ENCODE measurements at places on chromosomes 1 and 21.
A peak's percentile ranks its signal among the peaks of the same experiment; 100 is the strongest.

GRCh38 chr1:48196237-48196636 is 26.3 kb upstream of the SLC5A9 start:
- H3K36me3 ChIP-seq = no peaks in the 10 kb centered on the region
- H3K4me3 ChIP-seq = no peak overlapping the region
- H3K27ac ChIP-seq = no peak overlapping the region
- peaks cover 20% of the 10 kb centered on the region for H3K27me3 ChIP-seq
- H3K4me1 ChIP-seq = no peaks in the 10 kb centered on the region

GRCh38 chr1:32774950-32775634 is 42.1 kb downstream of the YARS1 start:
- DNase-seq = peak; percentile 51
- no peak overlapping the region for H3K27ac ChIP-seq
- H3K36me3 ChIP-seq = peaks cover 9% of the 10 kb centered on the region
- H3K27me3 ChIP-seq = no peaks in the 10 kb centered on the region
- peaks cover 6% of the 10 kb centered on the region for H3K4me1 ChIP-seq

- H3K36me3 ChIP-seq = no peaks in the 10 kb centered on the region
- H3K4me3 ChIP-seq = no peak overlapping the region
- H3K4me1 ChIP-seq = peaks cover 62% of the 10 kb centered on the region
- no peak overlapping the region for H3K27ac ChIP-seq
- H3K27me3 ChIP-seq = no peaks in the 10 kb centered on the region
Measured at GRCh38 chr1:225448146-225448805, 20.4 kb upstream of the LBR start.

GRCh38 chr1:192418552-192419285 is 101.9 kb downstream of the RGS21 start:
- no peaks in the 10 kb centered on the region for H3K4me1 ChIP-seq
- no peak overlapping the region for H3K27ac ChIP-seq
- no peak overlapping the region for H3K4me3 ChIP-seq
- no peaks in the 10 kb centered on the region for H3K27me3 ChIP-seq

DNA sequence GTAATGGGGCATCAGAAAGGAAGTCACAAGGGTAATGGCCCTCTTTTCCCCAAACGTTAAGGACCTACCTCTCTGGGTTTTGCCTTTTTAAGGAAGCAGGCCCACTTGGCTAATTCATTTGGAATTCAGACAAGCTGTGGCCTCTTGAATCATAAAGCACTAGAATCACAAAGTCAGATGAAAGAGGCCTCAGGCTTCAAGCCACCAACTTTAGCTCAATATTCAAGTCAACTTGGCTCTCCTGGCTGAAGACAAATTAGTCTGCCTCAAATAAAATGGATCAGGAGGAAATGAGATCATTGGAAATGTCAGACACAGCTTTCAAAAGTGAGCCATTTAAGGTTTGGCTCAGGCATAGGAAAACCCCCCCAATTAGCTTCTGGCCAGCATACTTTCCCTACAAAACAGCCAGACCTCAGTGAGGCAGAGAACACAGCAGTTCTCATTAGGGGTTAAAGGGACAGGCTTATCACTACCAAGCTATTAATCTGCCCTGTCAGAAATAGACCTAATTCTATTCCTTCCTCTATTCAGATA is 34.3 kb downstream of the SLC35D1 start:
- no peaks in the 10 kb centered on the region for H3K27me3 ChIP-seq
- H3K4me3 ChIP-seq = no peak overlapping the region
- DNase-seq = no peak
- no peaks in the 10 kb centered on the region for H3K4me1 ChIP-seq
- no peak overlapping the region for H3K27ac ChIP-seq

- no peak overlapping the region for H3K27ac ChIP-seq
- no peaks in the 10 kb centered on the region for H3K27me3 ChIP-seq
- H3K36me3 ChIP-seq = no peaks in the 10 kb centered on the region
- peaks cover 30% of the 10 kb centered on the region for H3K4me1 ChIP-seq
- no peak overlapping the region for H3K4me3 ChIP-seq
- no peak for DNase-seq
Measured at GRCh38 chr1:77350012-77350770, 68.4 kb downstream of the AK5 start.

DNA sequence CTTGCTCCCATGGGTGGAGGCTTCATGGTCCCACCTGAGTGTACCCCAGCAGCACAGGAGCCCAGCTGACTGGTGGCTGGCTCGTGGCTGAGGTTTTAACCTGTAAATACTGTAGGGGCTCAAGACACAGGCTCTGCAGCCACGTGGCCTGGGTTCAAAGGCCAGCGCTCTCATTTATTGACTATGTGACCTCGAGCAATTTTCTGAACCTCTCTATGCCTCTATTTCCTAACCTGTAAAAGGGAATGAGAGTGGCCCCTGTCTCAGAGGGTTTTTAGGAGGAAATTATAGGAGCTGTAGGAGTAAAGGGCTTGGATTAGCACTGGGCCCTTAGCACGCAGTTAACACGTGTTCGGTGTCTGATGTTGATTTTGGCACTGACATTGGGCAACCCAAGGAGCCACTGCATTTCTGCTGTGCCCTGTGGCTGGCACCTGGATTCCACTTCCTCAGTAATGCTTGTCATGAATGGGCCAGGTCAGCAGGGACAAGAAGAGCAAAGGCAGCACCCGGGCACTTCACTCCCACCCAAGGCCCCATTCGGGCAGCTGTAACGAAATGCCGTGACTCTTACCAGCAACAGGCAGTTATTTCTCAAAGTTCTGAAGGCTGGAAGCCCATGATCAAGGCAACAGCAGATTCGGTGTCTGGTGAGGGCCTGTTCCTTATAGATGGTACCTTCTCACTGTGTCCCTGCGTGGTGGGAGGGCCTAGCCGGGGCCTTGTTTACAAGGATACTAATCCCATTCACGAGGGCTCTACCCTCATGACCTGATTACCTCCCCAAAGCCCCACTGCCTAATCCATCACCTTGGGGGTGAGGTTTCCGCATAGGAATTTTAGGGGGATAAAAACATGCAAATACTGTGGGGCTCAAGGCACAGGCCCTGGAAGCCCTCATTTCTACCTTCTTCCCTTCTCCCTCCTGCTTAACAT is 25.2 kb downstream of the ARHGEF10L start:
- no peaks in the 10 kb centered on the region for H3K27me3 ChIP-seq
- H3K4me1 ChIP-seq = no peaks in the 10 kb centered on the region
- H3K36me3 ChIP-seq = no peaks in the 10 kb centered on the region
- no peak overlapping the region for H3K4me3 ChIP-seq

- no peaks in the 10 kb centered on the region for H3K4me1 ChIP-seq
- H3K36me3 ChIP-seq = no peaks in the 10 kb centered on the region
- DNase-seq = no peak
- H3K4me3 ChIP-seq = no peak overlapping the region
Measured at GRCh38 chr1:48066936-48067335, 69.8 kb upstream of the TRABD2B start.

All from natural killer cell treated with Interleukin-12 subunit alpha and Interleukin-12 subunit beta and Interleukin-15 and Interleukin-18, amount 100 ng/mL, for 72 hours (primary cell).